Neural crest cell (in vitro differentiated cells): ENCODE measurements at places on chromosomes 1 and 21.

GRCh38 chr1:1915911-1916840, 1.1 kb downstream of the CALML6 start:
- no peak for DNase-seq

DNA sequence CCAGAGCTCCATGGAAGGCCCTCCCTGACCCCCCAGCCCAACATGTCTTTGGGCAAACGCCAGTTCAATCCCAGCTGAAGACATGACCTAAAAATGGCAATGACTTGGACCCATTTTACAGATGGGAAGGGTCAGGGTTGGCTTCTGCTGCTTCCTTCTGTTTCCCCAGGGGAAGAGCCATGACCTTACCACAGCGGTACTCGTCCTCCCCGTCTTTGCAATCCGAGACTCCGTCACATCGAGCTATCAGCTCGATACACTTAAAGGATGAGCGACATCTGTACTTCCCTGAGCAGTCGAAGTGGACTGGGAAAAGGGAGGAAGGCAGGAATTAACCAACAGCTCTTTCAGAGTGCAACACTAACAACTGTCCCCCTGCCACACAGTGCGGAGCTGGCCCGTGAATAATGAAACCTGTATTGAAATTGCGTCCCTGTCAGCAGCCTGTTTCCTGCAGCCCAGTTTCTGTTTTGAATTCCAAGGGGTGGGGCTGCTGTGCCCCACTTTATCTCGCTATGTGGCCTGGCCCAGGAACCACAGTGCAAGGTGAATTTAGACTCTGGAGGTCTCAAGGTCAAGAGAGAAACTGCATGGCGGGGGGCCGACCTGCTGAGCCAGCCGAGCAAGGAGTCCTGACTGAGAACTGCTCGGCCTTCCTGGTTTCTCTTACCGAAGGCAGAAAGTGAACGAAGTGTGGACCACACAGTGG, 7.0 kb downstream of the TMPRSS3 start:
- no peak for DNase-seq

- DNase-seq = no peak
Observed at GRCh38 chr1:165942062-165942461, 114.6 kb downstream of the UCK2 start.

DNA sequence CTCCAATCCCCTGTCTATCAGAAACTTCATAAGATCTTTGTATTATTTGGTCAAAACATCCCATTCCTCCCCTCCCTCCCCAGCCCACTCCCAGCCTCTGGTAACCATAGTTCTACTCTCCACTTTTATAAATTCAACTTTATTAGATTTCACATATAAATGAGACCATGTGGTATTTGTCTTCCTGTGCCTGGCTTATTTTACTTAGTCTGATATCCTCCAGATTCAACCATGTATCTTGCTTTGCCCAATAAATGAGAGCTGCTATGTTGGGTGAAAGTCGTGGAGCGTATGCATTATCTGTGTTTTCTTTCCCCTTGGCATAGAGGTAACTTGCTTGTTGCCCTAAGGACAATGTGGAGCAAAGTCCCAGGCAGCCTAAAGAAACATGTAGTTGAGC, 28.5 kb upstream of the CHRM3 start:
- DNase-seq = no peak

- no peak for DNase-seq
Observed at GRCh38 chr1:52657702-52658101, 24.7 kb downstream of the SHISAL2A start.
